ENCODE measurements at places on chromosomes 16 and 17.

DNA sequence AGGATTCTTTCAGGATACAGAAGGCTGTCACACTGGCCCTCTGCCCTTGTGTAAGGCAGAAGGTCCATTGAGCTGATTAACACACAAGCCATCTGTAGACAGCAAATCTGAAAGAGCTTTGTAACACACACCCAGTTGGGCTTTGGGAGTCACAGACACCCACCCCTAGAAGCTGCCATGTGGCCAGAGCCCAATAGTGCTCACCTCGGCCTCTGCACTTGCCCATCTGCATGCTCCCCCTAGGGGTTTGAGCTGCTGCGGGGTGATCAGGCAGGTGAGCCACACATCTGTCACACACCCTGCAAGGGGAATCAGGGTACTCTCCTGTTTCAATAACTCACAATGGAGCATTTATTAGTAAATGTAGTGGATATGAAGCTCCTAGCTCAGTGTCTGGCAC is 138.3 kb downstream of the CHD9NB start:
- no peak for DNase-seq

DNA sequence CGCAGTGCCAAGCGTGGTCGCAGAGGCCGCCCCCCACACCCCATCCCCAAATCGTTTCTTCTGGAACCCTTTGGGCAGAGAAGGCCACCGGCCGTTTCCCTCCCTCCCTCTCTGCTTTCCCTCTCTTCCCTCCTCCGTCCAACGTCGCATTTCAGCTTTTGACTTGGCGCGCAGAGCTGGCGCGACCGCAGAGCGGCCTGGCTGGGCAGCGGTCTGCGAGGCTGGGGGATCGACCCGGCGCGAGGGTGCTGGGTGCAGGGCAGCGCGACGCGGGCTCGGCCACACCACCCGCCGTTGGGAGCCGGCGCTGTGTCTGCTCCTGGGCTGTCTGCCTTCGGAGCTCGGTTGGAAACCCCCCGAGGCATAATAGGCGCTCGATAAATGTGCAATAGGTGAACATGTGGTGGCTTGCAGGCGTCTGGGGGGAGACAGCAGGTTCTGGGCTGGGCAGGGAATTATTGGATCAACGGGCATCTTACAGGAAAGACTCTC is 2.8 kb upstream of the NTN3 start:
- DNase-seq = no peak

GRCh38 chr17:7034955-7035590 is 742 bp upstream of the SLC16A13 start:
- no peak for DNase-seq

GRCh38 chr17:67041941-67042899 is 2.1 kb upstream of the CACNG1 start:
- DNase-seq = no peak

GRCh38 chr17:81230043-81230820 is 7.5 kb upstream of the CEP131 start:
- DNase-seq = no peak

DNA sequence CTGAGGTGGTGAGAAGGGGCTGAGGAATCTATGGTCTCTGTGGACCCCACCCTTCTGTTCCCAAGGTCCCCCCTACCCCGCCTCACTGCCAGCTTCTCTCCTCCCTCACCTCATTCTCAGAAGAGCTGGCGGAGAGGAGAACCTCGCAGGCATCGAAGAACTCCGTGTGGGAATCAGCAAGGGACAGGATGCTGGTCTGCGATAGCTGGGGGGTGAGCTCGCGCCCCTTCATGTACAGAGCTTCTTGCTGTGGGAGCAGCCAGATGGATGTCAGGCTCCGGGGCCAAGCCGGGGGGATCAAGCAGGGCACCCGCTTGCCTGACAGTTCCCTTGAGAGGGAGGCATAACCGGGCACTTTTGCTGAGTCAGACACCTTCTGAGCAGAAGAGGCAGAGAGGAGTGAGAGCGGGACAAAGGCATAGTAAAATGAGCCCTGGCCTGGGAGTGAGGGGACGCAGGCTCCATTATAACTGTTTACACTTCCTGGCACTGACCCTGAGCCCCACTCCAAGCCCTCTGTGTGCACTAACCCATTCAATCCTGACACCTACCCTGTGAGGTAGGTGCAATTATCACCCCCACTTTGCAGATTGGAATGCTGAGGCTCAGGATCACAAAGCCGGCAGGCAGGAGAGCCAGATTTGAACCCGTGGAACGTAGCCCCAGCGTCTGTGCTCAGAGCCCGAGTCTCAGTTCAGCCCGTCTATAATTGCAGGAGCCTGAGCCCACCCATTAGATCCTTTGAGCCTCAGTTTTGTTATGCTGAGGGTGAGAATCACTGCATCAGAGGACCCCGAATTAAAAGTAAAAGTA is 6.3 kb downstream of the OSBPL7 start:
- DNase-seq = no peak

- no peak for DNase-seq
These were observed 27.3 kb downstream of the GRIN2C start for GRCh38 chr17:74832421-74832820.

DNA sequence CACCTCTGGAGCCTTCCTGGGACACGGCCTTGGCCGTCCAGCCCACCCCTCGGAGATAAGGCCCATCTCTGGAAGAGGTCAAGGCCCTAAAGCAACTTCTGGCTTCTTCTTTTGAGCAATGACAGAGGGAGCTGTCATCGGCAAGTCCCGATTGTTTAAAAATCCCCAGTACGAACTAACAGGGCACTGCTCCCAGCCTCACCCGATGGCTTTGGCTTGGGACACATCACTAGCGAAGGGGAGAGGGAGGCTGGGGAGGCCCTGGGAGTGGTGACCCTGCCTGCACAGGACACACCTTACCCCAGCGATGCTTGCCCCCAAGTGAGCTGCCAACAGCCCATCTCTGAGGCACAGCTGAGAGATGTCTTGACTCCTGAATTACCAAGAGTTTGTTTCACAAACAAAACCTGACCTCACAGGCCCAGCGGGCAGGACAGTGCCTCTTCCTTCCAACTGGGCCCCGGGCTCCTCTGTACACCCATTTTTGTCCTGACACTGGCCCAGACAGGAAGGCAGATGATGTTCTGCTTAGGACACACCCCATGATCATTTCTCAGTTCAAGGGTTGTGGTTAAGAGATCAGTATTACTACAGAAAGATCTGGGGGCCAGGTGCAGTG is 4.8 kb downstream of the SYNGR2 start:
- DNase-seq = no peak

GRCh38 chr16:31110106-31111034 is 2.2 kb downstream of the BCKDK start:
- no peak for DNase-seq

- no peak for DNase-seq
These were observed 1.5 kb upstream of the NPTX1 start for GRCh38 chr17:80477647-80478478.

GRCh38 chr16:69761983-69762813 is at the start of gene WWP2:
Gene WWP2, plus strand, starts transcription at chr16:69762332. Its CDS starts 24,679 bp downstream, at chr16:69787011.
- DNase-seq = peak; percentile 47

DNA sequence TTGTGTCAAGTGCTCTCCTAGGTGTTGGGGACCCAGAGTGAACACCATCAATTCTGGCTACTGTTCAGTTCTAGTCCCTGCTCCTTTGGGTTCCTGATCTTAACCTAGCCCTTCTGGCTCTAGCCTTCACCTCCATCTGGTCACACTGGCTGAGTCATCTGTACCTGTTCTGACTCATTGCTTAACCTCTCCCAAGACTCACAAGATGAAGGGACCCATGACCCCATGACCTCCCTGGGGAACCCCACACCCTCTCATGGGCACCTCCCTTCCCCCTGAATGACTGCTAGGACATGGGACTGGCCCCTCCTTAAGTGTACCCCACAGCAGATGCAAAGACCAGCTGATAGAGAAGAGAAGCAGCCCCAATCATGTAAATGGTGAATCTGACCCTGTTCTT is 345.8 kb upstream of the CDH5 start:
- no peak for DNase-seq

- no peak for DNase-seq
These were observed 608 bp upstream of the PGS1 start for GRCh38 chr17:78377858-78378224.

GRCh38 chr16:73092236-73092781 is 44.4 kb upstream of the ZFHX3 start:
- DNase-seq = no peak

DNA sequence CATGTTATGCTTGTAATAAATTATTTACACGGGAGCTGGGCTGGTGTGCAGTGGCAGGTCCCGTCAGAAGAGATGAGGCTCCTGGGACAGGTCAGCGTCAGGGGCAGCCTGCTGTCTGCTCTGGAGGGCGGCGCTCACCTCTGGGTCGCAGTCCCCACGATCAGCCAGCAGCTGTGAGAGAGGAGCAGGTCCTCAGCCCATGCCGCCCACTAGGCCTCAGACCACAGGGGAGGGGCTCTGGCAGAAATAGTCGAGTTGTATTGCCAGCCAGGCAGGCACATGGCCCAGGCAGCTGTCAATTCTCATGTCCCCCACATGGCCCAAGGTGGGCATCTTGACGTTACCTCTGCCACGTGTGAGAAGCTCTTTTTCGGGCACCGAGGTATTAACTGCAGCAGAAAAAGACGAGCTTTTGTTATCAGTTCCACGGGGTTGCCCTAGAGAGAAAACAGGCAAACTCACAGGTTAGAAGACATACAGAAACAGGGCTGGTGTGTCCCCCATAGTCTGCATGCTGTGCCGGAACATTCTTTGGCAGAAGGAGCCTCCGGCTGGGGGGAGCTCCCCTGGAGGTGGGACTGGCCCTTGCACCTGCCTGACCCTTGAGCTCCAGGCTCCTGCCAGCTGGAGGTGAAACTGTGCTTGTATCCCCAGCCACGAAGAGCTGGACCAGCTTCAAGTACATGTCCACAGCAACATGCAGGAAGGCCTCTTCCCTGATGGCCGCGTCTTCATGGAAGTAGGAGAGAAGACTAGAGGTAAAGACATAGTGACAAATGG is 17.4 kb downstream of the ZNF276 start:
- DNase-seq = no peak

DNA sequence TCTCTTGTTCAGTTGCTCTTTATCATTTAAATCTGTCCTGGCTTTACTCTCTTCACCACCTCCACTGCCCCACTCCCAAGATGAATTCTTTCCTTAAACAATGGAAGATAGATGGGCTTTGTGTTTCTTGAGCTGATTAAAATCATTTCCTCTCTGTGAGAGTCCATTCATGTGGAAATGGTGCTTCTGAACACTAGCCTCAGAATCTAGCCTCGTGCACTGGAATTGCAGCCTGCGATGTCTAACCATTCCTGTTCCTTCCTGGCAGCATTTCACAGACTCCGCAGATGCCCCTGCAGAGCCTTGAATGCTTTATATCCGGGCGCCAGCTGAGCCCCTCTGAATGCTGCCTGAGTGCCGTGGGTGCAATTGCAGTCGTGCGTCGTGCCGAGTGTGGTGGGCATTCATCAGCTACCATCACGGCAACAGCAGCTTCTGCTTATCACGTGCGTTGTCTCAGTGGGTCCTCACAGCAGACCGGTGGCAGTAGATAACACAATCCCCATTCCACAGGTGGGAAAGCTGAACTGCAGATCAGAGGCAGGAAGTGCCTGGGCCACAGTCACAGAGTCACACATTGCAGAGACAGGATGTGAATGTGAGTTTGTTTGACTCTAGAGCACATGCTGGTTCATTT is 172.8 kb upstream of the WSCD1 start:
- DNase-seq = no peak

DNA sequence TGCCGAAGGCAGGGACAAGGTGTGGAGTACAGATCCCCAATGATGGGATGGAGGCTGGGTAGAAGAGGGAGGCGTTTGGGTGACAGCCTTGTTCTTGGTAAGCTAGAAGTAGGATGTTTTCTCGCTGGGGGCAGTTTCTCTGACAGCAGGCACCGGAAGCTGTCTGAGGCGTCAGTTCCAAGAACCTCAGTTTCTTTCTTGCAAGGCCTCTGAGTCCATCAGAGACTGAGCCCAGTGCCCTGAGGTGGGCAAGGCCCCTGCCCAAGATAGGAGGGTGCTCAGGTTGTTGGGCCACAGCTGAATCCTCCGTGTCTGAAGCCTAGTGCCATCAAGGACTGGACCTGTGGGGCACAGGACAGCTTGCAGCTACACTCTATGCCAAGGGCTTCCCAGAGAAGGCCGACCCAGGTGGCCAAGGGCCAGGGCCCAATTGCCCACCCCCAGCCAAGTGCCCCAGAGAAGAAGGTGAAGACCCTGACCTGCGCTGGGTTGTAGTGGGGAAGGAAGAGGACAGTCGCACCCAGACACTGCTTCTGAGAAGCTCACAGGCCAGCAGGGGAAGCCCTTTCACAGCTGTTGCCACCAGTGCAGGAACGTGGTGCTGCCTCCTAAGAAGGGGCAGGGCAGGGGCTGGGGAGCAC is 13.1 kb downstream of the CYB5D2 start:
- no peak for DNase-seq

DNA sequence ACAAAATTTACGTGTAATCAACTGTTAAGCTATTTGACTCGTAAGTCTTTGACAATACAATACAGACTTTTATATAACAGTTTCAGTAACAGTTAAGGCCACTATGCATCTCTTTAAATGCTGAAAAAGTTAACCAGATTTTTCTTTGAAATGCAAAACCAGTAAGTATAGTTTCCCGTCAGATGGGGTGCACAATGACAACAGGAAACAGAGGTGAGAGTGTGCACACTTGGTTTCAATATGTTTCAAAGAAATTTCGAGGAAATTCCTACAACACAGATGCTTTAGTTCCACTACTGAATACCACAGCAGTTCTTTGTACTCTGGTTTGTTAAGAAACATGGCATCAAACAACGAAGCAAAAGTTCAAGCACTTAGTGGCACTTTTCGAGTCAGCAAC is 48.4 kb downstream of the RNF157 start:
- peak; percentile 5 for DNase-seq

DNA sequence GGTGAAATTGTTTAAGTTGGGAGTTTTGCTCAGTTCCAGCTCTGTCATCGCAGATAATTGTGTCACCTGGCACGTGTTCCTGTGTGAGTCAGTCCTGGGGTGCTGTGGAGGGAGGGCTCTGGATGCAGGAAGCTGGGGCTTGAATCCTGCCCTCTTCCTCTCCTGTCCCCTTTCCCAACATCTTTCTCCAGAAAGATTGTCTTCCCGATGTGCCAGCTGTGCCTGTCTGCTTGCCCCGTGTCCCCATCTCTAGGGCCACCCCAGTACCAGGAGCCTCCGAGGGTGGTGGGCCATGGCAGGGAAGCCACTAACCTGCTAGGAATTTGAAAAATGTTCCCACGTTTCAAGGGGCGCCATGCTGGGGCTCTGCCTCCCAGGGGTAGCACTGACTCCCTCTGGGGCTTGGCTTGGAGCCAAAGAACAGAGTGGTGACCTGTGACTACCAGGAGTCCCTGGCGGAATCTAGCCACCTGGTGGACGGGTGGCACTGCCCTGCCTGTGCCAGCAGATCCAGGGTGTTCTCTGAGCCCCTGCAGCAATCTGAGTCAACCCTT is 198.1 kb downstream of the ENGASE start:
- DNase-seq = no peak
